ENCODE measurements at places on chromosomes 3 and 15.

DNA sequence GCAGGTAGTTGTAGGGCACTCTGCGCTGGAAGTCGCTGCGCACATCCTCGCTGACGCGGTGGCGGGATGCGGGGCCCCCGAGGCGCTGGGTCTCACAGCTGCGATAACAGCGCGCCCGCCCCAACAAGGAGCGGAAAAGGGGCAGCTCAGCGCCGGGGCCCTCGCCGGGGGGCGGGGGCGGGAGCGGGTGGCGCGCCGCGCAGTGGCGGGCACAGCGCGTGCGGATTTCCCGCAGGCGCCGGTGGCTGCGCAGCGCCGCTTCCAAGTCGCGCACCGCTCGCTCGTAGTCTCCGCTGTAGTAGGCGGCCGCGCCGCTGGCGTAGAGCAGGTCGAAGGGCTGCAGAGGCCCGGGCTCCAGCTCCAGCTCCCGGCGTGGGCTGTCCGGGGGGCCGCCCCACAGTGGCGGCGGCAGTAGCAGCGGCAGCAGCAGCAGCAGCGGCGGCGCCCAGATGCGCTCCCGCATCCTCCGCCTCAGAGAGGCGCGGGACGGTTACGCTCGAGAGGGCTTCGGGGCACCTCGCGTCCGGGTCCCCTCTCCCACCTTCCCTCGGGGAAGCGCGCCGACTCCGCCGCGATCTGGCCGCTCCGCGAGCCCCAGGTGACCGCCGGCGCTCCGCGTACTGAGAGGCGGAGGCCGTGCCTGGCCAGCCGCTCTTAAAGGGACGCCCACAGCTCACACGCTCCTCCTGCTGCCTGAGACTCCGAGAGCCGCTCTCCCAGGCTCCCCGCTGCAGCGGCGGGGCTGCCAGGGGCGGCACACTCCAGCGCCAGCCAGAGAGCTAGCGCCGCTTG is at the start of gene P3H2:
Gene P3H2 (minus strand): TSS at position 629 of the 792 bp plus-strand sequence. CDS start 166 bp downstream, at position 463.
- peak; percentile 68 for DNase-seq

- no peak for DNase-seq
These were observed 7.3 kb upstream of the CHCHD6 start for GRCh38 chr3:126696701-126697267.

DNA sequence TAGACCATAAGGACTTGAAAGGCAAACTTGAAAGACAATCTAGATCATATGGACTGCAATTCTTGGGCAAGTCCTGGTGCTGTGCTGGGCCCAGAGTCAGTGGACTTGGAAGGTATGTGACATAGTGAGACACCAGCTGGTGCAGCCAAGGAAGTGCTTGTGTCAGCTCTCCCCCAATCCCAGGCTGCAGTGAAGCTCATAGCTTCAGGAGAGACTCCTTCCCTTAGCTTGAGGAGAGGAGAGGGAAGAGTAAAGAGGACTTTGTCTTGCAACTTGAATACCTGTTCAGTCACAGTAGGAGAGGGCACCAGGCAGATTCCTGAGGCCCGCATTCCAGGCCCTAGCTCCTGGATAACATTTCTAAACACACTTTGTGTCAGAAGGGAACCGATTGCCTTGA is 127.4 kb upstream of the ZPLD1 start:
- DNase-seq: no peak

DNA sequence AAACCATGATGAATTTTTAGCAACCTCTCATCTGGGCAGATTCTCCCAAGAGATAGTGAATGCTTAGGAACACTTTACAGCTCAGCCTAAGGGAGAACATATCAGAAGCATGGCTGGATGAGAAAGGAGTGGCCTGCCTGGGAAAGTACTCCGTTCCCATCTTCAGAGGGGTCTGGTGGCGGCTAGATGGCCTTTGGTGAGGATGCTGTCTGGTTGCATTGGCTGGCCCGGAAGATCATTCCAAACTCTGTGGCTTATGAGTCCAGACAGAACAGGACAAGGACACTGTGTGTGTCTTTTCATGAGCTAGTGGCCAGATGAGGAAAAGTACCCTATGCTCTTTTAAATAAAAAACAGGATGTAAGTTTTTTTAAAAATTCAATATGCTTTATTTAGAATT is 51.2 kb downstream of the CRTC3 start:
- DNase-seq: no peak

DNA sequence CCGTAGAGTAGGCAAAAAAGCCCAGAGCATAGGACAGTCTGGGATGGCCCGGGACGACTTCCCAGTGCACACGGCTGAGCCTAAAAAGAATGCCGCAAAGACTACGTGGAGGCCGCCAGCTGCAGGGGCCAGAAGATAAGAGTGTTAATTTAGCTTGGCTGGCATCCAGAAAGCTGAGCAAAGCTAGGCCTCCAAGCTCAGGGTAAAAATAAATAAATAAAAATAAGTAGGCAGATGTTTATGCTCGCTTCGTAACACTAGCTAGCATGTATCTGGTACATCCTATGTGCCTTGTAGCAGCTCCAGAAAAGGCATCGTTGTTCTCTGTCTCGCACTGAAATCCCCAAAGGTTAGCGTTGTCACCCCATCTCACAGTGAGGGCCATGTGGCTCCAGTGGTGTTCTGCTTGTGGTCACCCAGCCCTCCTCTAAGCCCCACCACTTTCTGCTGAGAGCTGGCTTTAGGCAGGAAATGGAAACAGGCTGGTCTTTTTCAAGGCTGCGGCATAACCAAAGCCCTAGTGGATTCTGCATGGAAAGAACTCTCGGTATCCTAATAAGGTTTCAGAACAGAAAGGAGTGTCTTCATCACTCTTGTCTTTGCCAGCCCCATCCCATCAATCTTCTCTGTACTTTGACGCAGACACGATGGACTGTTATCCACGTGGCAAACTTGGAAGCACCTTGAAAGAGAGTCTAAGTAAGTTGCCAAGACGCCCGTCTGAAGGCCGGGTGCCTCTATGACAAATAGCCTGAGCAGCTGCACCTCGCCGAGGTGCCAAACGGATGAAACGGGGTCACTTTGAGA is 58.1 kb upstream of the MEF2A start:
- DNase-seq: no peak

- no peak for DNase-seq
These were observed 3.5 kb upstream of the TMCC1 start for GRCh38 chr3:129897026-129897425.

- no peak for DNase-seq
These were observed 26.8 kb upstream of the RHO start for GRCh38 chr3:129501630-129502029.

GRCh38 chr15:42203891-42204290 is 4.2 kb downstream of the VPS39 start:
- no peak for DNase-seq

GRCh38 chr3:75001330-75001729 is 386.9 kb upstream of the CNTN3 start:
- no peak for DNase-seq

DNA sequence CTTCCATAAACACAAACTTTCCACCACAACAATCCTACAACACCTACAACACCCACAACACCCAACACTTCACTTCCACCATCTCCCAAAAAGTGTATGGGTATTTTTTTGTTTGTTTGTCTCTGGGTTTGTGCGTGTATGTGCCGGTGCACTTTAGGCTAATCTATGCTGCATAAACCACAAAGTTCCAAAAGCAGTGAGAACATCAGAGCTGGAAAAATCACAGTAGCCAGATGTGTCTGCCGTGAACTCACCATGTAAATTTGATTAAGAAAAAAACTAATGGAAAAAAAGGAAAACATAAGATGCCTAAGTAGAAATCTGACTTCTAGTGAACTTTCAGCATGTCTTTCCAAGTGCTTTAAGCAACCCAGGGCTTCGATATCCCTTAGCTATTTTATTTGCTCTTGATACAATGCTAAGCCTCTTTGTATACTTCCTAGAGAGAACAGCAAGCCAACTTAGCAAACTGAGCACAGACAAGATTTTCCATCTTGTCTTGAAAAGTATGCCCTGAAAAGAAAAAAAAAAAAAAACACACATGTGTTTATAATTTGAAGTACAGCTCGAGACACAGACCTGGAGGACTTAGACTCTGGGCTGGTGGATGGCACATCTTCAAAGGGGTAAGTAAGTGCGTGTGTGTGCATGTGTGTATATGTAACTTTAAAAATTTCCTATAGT is 91.4 kb downstream of the WWTR1 start:
- DNase-seq: no peak

DNA sequence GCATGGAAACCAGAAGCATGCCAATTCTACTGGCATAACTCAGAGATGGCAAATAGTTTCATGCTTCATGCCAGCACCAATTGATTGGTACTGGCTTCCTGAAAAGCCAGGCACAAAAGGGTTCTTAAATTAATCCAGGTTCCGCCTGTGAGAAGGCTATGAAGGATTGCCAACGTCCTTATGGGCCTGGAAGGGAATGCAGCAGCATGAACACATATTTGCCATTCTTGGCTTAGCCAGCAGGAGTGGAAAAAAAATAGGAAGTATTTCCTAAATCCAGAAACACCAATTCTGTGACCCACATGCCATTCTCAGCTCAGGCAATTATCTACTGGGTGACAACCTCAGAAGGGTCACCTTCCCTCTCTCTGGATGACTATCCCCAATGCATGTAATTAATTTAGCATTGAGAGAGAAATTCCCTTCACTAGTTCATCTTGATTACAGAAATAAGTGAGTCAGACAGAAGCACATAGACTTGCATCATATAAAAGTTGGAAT is 36.0 kb downstream of the ADAMTS9 start:
- DNase-seq: no peak

DNA sequence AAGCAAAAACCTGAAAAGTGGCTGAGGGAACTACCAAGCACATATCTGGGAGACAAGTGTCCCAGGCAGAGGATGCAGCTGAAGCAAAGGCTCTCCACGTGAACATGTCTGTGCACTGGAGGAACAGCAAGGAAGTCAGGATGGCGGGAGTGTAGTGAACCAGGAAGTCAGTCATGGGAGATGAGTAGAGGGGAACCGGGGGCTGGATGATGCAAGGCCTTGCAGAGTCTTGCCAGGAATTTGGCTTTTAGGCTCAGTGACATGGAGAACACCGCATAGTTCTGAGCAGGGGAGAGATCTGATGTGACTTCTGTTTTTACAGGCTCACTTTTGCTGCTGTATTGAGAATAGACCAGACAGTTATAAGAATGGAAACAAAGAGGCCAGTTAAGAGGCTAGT is 19.0 kb downstream of the C2CD4A start:
- no peak for DNase-seq

DNA sequence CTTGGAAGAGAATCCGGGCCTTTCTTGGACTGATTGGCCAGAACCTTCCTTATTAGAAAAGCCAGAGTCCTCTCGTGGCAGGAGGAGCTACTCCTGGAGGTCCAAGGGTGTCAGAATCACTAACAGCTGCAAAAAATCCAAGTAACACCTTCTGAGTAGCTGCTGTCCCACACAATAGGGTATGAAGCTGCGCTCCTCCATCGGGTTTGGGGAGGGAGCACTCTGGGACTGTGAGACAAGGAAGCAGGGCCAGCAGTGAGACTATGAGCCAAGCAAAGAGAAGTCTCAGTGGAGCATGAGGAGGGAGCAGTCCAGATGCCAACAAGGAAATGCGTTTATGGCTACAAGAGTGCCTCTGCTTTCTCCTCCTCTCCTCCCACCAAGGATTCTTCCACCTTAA is 21.7 kb downstream of the SEMA3G start:
- DNase-seq: no peak

DNA sequence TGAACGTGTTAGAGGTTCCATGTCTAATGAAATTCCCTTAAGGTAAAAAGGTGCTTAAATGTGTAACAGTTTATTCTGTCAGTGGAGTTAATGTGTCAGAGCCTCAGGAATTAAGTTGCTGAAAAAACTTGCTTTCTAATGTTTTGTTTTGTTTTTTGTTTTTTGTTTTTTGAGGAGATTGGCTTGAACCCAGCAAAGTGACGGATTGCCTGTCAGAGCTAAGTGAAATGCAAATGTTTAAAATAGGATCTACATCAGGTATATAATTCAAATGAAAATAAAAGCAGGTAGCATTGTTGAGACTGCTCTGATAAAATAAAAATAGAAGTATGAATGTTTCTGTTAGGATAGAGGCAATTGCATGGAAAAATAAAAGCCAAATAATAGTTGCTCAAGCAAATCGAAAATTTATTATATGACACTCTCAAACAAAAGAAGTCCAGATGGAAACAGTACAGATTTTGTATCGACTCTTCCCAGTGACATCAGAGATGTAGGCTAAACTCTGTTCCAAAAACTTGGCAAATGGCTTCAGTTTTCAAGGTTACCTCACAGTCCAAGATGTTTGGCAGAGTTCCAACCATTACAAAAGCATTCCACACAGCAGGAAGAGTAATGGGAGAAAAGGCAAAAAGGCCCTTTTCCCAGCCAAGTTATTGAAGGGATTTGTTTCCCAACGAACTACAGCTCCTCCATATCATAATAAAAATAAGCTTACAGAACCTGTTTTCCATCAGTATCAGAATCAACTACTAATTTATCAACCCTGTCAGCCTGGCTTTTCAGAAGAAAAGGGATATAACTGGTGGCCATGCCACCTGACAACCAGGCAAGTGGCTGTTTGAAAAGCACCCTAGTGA is 291.0 kb downstream of the TBL1XR1 start:
- DNase-seq: no peak

DNA sequence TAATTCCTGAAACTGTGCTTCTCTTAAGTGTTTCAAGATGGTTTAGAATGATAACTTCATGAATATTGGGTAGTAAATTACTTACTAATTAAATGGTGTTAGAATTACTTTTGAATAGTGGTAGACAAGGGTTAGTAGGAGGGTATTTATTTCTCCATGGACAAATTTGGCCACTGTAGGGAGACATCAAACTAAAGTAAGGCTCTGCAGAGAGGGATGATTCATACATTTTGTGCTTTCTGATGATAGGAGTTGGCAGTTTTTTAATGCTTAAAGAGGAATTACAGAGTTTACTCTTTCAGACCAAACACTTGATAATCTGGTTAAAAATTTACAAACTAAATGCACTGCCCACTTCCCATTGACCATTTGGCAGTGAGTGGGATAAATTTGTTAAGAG is 127.6 kb downstream of the NAALADL2 start:
- no peak for DNase-seq

- no peak for DNase-seq
These were observed 6.1 kb upstream of the SLC25A38 start for GRCh38 chr3:39376959-39377634.

GRCh38 chr3:113128386-113129015 is 82.9 kb upstream of the BOC start:
- DNase-seq: no peak

GRCh38 chr15:60087561-60087960 is 83.5 kb downstream of the FOXB1 start:
- no peak for DNase-seq

DNA sequence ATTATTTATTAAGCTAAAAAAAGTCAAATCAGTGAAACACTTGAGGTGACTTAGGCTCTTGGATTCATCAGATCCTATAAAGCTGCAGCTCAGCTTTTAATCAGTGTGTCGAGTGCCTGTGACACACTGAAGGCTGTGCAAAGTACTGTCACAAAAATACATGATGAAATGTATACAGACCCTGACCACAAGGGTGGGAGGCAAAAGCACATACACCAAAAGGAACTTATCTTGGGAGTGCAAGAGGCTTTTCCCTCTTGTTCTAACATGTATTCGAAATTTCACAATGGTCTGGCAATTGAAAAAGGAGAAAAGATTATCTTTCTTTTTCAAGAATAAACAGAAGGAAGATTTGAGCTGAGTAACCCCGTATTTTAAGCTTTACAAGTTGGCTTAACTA is 35.9 kb downstream of the VGLL4 start:
- DNase-seq: no peak

- no peak for DNase-seq
These were observed 533.2 kb downstream of the GRM7 start for GRCh38 chr3:7393944-7394605.

Measured in NCI-H1930 (cell line).